ENCODE measurements at places on chromosomes 5 and 9.

DNA sequence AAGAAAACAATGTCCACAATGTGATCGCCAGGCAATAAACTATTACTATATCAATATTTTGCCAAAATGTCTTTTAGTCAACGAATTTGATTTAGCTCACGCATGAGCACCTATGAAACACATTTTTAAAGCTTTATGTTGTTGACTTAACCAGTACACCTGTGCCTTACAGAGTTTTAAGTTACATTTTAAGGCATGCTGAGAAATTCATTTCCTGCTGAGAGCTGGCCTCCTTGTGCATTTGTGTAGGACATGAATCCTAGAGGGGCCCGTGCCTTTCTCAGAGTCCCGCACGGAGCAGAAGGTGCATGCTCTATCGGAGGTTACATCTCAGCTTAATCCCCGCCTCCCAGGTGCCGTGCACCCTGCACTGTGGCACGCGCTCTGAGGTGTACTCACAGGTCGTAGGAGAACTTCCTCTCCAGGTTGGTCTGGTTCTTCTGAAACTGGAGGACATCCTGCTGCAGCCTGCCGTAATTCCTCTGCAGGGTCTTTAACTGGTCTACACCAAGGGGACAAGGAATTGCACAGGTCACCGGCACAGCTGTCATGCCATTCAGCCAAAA, 53.2 kb downstream of the GOLM1 start:
- DNase-seq = no peak

DNA sequence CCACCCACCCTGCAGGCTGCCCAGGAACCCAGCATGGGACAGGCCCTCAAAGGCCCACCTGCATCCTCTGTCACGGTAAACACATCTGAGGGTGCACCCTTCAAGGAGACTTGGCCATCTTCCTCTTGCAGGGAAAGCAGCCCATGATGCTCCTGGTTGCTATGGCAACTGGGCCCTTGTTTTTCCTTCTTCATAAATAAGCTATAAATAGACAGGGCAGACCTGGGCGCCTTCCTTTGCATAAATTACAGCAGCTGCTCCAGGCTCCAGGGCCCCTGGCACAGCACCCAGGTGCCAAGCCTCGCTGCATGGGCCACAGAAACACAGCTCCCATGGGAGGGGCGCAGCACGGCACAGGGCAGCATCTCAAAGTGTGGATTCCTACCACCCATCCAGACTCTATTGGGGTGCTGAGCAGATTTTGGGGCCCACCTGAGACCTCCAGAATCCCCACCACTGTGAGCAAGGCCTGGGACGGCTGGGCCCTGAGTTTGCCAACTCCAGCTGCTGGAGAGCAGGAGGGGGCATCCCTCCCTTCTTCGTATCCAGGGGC, 5.8 kb upstream of the PSMB7 start:
- no peak for DNase-seq

GRCh38 chr5:84599964-84600363, 215.3 kb upstream of the EDIL3 start:
- no peak for DNase-seq

DNA sequence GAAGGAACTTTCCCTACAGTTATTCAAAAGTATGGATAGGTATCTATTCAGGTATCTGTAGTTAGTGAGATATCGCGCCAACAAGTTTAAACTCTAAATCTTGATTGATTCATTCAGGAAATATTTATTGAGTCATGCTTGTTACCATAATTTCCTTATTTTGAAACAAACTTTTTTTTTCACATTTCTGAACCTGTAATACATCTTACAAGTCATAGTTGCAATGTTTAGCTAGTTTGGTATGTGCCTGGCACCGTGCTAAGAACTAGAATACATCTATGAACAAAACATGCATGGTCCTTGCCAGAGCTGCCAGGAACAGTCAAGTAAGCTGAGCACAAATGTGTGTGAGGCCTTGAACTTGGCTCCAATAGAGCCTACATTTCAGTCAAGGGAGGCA, 226.4 kb downstream of the PCSK5 start:
- no peak for DNase-seq

DNA sequence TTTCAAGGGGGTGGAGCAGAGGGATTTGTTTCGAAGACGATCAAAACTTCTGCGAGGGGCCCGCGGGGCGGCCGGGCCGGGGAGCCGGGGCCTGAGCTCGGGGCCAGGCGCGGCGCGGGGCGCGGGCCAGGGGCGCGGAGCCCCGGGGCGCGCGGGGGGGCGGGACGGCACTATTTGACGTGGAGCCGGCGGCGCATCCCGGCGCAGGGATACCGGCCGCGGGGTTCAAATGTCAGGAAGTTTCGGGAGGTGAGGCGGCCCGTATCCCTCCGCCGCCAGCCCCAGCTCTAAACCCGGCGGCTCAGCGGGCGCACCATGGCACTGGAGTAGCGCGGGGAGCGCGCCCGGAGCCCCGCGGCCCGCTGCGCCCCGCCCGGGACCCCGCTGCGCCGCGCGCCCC, at the start of gene LMX1B:
LMX1B (plus strand) TSS at position 278 of the 400 bp plus-strand sequence. CDS start 522 bp downstream, outside the sequence.
- DNase-seq = peak; percentile 62

DNA sequence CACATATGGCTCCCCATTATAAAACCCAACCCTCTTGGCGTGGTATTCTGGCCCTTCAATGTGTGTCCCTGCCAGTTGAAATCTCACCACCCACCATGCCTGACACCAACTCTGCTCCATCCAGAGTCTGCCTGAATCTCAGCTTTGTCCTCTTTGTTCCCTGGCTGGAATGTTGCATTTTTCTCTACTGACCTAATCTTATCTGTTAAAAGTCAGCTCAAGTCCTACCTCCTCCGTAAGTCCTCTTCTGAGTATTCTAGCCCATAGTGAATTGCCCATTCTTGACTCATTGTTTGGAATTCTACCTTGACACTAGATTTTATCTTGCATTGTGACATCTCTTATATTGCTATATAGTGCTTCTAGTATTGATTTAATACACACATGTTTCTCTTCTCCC, 207.1 kb upstream of the VLDLR start:
- DNase-seq = no peak

- DNase-seq = no peak
Observed at GRCh38 chr9:73183428-73183827, 31.8 kb downstream of the ANXA1 start.

GRCh38 chr5:89228355-89228754, 345.4 kb upstream of the MEF2C start:
- DNase-seq = no peak

- DNase-seq = no peak
Observed at GRCh38 chr5:133195250-133195649, 143.4 kb downstream of the HSPA4 start.

- DNase-seq = no peak
Observed at GRCh38 chr9:82498541-82499317, 510.2 kb downstream of the SPATA31D1 start.

DNA sequence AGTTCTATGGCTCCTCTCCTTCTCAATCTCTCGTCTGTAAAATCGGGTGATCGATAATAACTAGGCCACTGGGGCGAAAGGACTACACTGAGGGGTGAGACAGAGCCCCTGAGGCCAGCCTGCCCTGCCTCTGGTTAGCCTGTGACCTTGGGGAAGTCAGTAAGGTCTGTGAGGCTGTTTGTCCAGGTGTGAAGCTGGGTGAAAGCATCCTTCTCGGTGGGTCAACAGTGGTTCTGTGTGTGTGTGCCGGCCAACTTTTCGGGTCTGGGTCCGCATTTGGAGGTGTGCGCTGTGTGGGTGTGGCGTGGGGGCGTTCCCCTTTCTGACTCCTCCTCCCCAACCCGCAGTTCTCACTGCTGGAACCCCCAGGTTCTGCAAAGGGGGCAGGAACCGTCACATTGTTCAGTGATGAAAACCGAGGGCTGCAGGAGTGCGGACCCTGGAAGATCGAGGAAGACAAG, 5.0 kb upstream of the RNF44 start:
- no peak for DNase-seq

DNA sequence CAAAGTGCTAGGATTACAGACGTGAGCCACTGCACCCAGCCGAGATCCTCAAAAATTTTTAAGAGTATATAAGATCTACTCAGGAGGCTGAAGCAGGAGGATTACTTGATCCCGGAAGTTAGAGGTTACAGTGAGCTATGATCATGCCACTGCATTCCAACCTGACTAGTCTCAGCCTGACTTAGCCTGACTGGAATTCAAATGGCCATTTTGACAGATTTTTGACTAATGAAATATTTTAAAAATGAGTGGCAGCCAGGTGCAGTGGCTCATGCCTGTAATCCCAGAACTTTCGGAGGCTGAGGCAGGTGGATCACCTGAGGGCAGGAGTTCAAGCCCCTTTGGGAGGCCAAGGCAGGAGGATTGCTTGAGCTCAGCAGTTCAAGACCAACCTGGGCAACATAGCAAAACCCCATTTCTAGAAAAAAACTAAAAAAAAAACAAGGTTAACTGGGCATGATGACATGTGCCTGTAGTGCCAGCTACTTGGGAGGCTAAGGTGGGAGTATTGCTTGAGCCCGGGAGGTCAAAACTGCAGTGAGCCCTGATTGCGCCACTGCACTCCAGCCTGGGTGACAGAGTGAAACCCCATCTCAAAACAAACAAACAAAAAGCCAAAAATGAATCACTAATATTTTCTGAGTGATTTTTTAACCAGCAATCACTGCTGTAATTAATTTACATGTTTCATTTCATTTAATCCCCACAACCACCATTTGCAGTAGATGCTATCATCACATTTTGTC, 16.6 kb downstream of the ATOX1 start:
- DNase-seq = peak; percentile 39

GRCh38 chr5:40477856-40478546, 201.7 kb upstream of the PTGER4 start:
- peak; percentile 33 for DNase-seq

DNA sequence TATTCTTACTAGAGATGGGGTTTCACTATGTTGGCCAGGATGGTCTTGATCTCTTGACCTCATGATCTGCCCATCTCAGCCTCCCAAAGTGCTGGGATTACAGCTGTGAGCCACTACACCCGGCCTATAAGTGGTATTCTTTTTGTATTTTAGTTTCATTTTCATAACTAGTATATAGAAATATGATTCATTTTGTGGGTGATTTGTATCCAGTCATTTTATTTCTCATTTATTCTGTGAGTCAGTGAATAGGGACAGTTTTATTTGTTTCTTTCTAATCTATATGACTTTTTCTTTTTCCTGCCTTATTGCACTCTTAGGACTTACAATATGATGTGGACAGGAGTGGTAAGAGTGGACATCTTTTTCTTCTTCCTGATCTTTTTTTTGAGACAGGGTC, 112.9 kb downstream of the AOPEP start:
- no peak for DNase-seq

DNA sequence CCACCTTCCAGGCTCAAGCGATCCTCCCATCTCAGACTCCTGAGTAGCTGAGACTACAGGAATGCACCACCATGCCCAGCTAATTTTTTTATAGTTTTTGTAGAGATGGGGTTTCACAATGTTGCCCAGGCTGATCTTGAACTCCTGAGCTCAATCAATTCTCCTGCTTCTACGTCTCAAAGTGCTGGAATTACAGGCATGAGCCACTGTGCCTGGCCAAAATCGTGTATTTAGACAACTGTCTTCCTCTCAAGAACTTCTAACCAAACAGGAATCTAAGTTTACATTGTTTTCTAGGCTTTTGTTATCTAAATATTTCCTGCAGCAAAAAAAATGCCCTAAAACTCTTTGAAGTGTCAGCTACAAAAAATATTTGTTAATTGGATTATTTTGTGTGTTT, 78.8 kb downstream of the NLN start:
- no peak for DNase-seq

DNA sequence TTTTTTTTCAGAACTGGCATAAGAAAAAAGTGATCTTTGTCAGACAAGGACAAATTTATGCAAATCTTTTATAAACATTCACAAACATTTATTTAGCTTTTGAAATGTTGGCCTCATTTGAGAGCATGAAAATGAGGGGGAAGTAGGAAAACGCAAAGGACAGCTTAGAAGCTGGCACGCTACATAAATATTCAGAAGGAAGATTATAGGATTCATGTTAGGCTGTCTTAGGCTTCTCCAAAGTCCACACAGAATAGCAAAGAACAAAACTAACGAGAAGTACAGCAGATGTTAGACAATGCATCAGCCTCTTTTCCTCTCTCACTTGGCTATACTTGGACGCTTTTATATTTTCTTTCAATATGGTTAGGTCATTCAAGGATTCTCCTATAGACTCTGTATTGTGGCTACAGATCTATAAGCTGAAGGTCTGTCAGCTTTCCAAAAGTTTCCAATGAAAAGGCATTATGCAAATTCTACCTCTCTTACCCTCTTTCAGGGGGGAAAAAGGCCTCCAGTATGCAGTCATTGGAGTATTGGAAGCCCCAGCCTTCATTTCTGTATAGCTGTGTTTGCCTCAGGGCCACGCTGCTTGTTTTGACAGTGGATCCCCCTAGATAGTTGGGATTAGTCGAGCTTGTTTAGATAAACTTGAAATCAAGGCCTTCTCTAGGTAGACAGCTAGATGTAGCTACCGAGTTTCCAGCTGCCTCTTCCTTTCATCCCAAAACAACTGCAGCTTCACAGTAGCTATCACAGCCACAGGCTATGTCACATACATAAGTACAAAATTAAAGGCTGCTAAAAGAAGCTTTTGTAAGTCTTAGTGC, 153.0 kb downstream of the DENND1A start:
- DNase-seq = no peak

GRCh38 chr9:33780276-33780675, 15.1 kb upstream of the PRSS3 start:
- no peak for DNase-seq

- no peak for DNase-seq
Observed at GRCh38 chr9:115232181-115232774, 114.3 kb upstream of the TNC start.

DNA sequence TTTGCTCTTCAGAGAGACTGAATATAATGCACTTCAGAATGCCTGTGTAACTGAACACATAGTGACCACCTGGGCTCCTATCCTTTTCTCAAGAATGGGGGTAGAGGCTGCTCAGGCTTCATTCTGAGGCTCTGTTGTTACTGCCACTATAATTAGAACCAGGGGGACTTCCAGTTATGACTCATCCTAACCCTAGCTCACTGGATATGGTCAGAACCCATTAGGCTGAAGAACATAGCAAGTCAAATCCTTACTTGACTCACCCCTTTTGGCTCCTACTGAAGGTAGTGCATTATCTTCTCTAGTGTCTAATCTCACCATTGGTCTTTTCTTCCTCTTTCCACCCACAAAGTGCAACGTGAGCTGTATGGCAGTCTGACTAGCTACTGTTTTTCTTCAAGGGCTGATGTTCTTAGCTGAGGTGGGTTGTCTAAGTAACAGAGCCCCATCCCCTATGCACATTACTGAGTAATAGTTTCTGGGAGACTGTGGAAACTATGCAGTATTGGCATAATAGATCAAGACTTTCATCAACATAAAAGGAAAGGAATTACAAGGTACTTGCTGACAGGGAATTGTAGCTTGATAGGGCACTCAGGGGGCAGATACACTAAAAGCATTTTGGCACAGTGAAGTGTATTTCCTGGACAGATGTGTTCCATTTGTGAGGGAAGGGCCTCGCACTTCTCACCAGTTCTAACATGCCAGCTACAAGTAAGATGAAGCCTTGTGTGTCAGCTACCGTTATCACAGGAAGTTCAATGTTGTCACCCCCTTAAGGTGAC, 431.0 kb upstream of the MEF2C start:
- peak; percentile 57 for DNase-seq

GRCh38 chr9:92308893-92309292, 15.4 kb upstream of the IARS1 start:
- DNase-seq = no peak
